ENCODE measurements at places on chromosomes 1 and 21.

DNA sequence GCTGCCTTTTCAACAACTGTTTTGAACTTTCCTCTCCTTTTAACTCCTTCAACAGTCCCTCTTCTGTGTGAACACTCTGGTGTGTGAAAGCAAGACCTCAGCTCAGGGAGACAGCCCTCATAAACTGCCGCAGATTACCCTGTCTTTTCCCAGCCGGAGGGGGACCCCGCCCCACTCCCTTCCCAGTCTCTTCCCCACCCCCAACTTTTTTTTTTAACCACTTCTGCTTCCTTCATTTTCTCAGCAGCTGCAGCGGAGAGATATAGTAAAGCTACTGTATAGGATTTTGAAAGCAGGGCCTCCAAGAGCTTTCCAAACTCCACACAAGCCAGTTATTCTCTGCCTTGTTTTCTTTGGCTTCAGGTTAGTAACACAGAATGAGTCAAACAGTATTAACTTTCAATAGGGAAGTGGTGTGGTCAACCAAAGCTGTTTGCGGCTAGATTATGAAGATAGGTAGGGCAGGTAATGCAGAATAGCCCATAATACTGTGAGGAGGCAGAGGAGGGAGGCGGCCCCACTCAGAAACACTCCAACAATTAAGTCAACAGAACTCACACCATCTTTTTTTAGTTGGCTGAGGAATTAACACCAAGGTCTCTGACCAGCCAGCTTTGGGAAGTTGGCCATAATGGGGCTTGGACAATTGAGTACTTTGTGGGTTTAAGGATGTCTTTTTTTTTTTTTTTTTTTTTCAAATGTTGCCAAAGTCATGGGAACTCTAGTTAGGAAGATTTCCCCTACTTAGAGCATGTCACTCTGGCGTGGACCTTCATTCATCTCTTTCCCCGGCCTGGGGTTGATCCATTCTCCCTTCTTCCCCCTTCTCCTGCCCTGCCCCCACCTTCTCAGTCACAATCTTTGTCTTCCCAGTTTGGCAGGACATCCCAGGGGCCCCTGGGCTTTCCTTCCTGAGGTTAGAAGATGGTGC, 177.0 kb downstream of the CLIC6 start:
- no peak for DNase-seq

DNA sequence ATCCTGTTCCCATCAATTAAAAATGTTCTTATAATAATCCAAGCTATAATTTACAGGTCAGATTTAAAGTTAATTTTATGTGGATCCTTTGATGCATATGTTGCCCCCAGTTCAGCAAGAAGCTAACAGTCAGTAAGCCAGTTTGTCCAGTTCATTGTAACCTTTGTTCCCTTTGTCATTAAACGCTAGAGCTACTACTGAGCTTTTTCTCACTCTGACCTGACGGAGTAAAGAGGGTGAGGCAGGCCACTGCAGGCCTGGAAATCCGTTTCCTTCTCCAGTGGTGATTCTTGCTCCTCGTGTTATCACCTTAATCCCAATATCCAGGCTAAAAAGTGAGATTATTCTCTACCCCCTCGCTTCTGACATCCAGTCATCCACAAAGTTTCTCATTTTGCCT, 10.2 kb downstream of the YBX1 start:
- no peak for DNase-seq

- DNase-seq, result no peak
These were observed 59.5 kb downstream of the CASZ1 start for GRCh38 chr1:10736634-10737586.

DNA sequence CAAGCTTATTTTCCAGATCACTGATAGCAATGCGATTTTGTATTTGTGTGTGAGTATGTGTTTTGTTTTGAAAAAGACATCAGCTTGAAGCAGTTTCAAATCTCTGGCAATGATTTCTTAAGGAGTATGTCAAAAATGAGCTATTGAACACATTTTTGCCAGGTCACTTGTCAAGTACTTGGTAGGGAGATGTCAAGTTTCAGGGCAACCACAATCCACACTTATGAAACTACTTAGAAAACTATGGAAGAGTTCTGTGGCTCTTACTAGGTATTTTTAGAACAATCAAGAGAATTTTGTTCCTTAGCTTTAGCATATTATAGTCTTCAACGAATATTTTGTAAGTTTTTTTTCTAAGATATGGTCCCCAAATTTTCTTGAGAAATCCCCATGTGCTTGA, 318.8 kb upstream of the ZRANB2 start:
- no peak for DNase-seq

Data from muscle of arm (tissue), 14 donors.